ENCODE measurements at places on chromosomes 4 and X.
A peak's percentile ranks its signal among the peaks of the same experiment; 100 is the strongest.

GRCh38 chr4:54229631-54230483, 764 bp downstream of the PDGFRA start:
- no peak for DNase-seq

- no peak for DNase-seq
These were observed 133.4 kb downstream of the OPHN1 start for GRCh38 chrX:68299898-68300297.

DNA sequence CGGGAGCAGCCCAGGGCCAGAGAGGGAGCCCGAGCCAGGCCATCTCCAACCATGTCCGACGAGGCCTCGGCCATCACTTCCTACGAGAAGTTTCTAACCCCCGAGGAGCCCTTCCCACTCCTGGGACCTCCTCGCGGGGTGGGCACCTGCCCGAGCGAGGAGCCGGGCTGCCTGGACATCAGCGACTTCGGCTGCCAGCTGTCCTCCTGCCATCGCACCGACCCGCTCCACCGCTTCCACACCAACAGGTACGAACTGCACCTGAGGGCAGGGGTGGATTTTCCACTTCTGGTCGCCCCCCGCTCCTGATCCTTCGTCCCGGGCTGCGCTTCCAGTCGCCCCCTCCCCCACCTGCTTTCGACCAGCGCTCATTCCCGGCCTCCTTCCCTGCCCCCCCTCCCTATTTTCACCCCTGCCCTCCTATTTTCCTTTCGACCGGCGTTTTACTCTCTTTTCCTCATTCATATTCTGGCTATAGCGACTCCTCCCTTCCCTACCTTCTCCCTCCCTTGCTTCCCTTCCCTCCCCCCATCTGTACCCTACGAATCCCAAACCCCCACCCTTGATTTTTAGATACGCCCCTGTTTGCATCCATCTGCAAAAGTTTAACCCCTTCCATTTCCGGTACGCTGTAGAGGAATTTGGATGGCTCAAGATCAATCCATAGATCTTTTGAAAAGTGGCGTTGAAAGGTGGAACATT, 633 bp downstream of the FAM199X start:
- DNase-seq = no peak

DNA sequence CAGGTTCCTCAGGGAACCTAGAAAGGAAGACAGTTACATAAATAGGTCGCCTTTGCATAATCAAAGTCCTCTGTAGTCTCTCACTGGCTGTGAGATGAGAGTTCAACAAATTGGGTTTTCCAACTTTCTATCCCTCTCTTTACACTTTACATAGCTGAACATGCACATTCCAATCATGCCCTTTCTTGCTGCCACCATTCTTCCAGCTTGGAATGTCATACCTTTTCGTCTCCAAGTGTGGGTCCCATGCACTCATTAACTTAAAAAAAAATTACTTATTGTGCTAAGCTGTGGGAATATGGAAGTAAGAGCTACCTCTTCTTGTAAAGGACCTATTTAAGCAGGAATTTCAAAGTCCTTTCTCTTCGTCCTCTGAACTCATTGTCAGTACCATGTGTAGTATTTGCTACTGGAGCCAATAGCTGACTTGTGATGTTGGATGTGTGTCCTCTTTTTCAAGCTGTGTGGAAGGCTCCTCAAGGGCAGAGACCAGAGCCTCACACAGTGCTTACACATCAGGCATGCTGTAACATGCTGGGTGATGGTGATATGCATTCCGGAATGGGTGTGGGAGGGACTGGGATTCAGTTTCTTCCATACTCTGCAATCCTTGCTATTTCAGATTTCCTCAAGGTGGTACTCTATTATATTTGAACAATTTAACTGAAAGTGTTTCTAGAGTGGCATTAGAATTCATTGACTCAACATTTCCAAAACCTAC, 7.1 kb downstream of the ENOPH1 start:
- DNase-seq = no peak

DNA sequence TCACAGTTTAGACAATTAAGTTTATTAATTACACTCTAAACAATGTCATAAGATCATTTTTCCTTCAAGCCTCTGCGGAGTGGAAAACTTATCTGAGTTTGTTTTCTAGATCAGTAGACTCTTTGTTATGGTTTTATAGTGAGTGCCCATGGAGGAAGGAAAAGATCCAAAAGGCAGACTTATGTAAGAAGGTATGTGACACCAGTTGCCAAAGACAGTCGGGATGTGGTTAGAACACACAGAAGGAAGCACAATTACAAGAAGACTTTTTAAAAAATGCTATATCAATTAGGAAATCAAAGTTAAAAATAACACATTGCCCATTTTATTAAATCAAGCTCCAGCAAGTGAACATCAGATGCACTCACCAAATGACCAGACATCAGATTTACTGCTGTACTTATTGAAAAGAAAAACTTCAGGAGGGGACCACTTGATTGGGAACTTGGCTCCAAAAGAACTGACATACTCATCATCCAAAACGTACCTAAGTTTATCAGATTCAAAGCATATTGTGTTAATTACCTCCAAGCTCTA, 57.1 kb downstream of the NIPAL1 start:
- DNase-seq = no peak

- no peak for DNase-seq
These were observed 83.5 kb downstream of the ZNF674 start for GRCh38 chrX:46461660-46462191.

GRCh38 chr4:182518421-182518820, 275.2 kb downstream of the TENM3 start:
- DNase-seq = no peak

DNA sequence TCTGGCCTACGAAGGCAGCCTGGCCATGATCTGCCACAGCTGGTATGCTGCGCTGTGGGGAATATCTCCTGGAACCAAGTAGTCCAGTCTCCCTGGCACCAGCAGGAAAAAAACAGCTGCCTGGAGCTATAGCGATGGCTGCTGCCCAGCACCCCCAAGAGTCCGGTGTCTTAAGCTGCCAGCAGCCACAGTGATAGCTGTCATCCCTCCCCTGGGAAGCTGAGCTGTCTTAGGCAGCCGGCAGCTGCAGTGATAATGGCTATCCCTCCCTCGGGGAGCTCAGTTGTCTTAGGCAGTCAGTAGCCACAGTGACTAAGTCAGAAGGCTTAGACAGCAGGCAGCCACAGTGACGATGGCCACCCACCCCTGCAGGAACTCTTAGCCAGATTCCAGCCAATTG, 205.1 kb downstream of the STPG2 start:
- no peak for DNase-seq

DNA sequence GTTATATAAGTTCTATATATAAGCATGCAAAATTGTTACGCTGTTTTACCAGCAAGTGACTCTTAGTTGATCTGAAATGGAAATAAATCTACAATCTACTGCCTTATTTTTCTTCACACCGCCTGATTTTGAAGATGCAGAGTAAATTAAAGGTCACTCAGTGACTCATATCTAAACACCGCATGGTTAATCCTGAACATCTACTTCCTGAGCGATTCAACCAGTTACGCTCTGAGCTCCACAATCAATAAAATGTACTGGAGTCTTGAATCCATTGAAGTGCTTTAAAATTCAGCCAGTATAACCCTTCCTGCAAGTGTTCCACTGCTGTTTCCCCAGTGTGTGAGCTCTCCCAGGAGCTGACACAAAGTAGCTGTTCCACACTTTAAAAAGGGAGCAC, 192.8 kb downstream of the SLC7A11 start:
- no peak for DNase-seq

GRCh38 chr4:23235628-23236390, 543.1 kb downstream of the GBA3 start:
- no peak for DNase-seq

DNA sequence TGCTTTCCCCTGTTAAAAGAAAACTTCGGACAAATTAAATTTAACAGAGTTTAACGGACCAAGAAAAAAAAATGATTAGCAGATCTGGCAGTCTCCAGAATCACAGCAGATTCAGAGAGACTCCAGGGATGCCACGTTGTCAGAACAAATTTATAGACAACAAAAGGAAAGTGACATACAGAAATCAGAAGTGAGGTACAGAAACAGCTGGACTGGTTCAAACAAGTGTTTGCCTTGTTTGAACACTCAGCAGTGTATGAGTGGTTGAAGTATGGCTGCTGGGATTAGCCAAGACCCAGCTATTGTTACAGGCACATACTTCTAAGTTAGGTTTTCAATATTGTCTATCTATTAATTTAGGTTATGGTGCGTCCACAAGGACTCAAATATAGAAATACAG, 19.1 kb downstream of the PIR start:
- no peak for DNase-seq

DNA sequence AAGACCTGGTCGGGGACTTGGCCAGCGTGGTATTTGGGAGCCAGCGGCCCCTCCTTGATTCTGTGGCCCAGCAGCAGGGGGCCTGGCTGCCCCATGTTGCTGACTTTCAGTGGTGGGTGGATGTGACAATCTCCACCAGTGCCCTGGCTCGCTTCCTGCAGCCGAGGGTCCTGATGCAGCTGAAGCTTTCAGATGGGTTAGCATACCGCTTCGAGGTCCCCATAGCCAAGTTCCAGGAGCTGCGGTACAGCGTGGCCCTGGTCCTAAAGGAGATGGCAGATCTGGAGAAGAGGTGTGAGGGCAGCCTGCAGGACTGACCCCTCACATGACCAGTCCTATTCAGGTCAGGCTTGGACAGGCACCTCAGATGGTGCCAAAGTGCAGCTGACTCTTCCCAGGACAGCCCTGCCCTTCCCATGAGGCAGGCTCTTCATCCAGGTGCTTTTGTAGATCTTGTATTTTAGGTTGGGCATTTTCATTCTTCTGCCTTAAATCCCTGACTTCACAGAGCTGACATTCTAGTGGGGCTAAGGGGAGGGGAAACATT, 15.1 kb downstream of the LNX1 start:
- DNase-seq = no peak

DNA sequence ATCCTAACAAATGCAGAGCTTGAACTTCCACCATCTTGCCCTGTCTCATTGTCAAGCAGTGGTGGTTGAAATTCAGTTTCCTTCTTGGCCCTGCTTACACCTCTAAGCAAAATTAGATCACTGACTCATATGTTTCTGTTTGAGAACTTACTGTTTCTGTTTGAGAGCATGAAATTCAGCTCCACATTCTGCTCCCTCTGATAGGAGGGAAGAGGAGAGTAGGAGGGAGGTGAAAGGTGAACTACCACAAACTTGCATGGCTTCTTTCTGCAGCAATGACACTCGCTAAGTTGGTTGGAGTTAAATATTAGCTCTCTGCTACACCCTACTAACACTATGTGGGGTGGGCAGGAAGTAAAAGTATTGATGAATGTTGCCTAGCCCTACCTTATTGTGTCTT, 117.8 kb upstream of the EDA2R start:
- no peak for DNase-seq

GRCh38 chr4:1215141-1216075, 33.5 kb downstream of the CTBP1 start:
- DNase-seq = no peak

DNA sequence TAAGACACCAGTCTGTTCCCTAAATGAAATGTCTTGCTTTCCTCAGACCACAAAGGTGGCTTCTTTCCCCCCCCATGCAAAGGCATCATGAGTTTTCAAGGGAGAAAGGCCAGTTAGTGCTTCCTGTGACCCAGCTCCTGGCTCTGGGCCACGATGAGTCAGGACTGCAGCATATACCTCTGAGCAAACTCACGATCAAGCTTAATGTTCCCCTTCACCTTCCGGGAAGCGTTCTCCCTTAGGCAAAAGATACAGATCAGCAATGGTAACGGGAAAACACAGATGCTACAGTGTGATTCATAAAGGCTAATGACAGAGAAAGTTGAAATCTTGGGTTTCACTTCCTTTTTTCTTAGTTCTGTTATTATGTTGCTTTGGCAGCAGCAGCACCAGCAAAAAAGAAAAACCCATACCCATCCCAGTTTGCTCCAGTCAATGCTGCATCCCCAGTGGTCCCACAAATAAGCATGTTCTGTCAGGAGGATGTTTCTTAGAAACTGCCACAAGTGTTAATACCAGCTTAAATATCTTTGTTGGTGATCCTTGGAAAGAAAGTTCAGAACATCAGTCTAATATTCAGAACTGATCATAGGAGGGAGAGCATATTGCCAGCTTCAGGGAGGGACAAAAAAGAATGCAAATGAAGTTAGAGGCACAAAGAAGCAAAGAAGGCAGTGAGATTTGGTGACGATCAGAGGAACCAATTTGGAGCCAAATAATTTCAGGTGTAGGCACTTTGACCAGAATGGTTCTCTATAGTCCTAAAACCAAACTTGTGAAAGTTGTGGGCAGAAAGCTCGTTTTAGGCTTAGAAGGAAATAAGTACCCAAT, 41.2 kb downstream of the LONRF3 start:
- no peak for DNase-seq

DNA sequence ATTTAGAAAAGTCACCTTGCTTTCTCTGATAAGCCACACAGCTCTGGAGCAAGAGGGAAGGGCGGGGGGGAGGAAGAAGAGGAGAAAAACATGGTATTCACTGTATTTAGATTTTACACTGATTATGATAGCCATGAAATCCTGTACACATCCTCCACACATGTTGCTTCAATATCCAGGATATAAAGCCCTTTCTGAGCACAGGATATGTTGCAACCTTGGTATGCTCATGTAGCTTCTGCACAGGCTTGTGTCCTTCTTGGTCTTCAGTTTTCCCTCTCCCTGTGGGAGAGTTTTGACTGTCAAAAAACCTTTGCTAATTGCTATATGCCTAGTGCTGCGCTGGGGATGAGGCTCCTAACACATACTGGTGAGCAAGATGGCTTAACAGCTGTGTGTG, 61.9 kb upstream of the DAPP1 start:
- DNase-seq = peak; percentile 59

DNA sequence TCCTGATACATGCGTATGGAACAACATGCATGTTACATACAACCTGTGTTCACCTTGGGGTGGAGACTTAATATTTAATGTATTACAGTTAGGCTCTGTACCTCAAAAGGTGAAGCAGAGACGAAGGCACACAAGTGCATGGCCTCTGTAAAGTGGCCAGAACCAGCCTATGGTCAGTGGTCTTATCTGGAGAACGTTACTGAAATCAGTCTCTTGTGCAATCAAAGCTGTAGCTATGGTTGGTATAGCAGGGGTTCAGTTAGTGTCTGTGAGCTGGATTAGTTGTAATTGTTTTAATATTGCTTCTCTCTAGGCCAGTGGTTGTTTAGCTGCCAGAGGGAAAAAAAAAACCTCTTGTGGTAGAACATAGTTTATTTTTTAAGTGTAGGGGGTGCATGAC, 2.2 kb upstream of the TMEM33 start:
- no peak for DNase-seq

DNA sequence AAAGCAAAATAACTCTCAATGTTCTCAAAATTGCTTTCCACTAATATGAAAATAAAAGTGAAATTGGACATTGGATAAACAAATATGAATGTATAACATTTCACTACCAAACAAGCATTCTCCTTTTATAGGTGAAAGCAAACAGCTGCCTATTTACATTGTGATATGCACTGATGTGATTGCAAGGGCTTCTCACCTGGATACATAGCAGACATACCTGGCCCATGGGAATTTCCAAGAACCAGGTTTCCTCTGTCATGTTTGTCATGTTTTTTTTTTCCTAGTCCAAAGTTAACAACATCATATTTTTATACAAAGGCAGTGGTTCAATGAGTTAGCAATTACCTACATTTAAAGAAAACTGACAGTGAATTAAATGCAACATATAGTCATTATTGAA, 228.5 kb downstream of the ANKRD50 start:
- DNase-seq = no peak

GRCh38 chr4:76514087-76514486, 79.1 kb downstream of the SHROOM3 start:
- no peak for DNase-seq

Data from NCI-H1417 (cell line).